ENCODE measurements at places on chromosomes 11 and 22.

DNA sequence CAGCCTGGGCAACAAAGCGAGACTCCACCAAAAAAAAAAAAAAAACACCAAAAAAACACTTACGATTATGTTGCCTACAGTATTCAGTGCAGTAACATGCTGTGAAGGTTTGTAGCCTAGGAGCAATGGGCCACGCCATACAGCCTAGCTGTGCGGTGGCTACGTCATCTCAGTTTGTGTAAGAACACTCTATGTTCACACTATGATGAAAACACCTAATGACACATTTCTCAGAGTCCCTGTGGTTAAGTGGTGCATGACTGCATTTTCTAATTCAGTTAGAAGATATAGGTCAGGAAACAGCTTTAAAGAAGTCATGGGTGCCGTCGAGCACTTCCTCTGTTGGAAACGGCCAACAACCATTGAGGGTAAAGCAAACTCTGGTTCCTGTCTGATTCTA is 75.7 kb upstream of the ANO1 start:
- DNase-seq, result peak; percentile 80

- no peak for DNase-seq
Measured at GRCh38 chr22:43740587-43741270, 71.4 kb downstream of the EFCAB6 start.

- DNase-seq, result no peak
Measured at GRCh38 chr11:84642500-84642899, 984.6 kb downstream of the DLG2 start.

GRCh38 chr22:23062616-23063538 is 7.4 kb upstream of the GNAZ start:
- DNase-seq, result no peak

Measured in Jurkat, Clone E6-1 (cell line).